Astrocyte of the hippocampus (primary cell): ENCODE measurements at places on chromosomes 5 and 9.

DNA sequence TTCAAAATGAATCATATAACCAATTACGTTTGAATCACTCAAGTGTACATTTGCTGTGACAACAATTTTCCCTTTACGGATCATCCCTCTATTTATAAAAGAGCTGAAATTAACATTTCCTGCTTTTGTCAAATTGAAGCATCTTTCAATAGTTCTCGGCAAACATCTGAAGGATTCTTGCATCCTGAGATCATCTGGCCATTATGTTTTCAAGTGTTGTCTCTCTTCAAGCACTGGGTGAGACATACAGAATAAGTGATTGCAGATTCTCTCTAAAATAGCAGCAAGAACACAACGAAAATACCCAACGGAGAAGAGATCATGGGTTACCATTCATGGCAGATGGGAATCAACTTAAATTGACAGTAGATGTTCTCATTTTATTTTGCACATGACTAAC lies 283.4 kb upstream of the GRAMD2B start:
- peak; percentile 41 for DNase-seq

DNA sequence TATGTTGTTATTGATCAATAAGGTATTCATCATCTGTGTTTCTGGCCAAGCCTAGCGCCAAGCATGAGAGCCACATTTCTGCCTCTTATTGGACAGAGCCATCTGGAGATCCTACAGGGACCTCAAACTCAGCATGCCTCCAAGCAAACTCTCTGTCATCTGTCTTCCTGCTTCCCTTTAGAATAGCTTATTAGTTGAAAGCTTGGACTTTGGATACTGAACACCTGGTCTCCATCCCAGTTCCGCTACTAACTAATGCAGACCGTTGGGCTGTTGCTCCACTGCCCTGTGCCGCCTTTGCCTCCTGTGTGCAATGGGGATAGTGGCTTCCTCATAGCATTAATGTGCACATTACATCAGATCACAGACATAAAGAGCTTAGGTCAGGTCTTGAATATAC lies 65.5 kb downstream of the MAP1B start:
- DNase-seq: no peak

DNA sequence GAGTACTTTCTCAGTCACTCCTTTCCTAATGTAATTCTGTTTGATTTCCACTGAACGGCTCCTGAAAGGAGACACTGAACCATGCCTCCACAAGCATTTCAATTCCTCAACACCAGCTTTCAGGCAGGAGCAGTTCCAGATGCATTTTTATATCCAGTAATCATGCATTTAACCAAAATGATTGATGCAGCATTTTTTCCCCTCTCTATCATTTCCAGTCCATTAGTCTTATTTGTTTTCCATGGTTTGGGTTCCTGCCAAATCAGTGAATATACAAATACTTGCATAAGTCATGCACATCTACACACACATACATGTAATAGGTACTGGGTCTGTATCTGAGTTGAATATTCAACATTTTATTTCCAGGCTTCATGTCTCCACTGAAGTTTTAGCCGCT lies 122.7 kb downstream of the GRIA1 start:
- DNase-seq: peak; percentile 45

GRCh38 chr5:148996270-148996669 lies 66.6 kb downstream of the SH3TC2 start:
- DNase-seq: no peak

- no peak for DNase-seq
Observed at GRCh38 chr9:110443866-110444220, 106.2 kb upstream of the TXNDC8 start.

GRCh38 chr9:36935768-36936497 lies 98.1 kb downstream of the PAX5 start:
- no peak for DNase-seq

DNA sequence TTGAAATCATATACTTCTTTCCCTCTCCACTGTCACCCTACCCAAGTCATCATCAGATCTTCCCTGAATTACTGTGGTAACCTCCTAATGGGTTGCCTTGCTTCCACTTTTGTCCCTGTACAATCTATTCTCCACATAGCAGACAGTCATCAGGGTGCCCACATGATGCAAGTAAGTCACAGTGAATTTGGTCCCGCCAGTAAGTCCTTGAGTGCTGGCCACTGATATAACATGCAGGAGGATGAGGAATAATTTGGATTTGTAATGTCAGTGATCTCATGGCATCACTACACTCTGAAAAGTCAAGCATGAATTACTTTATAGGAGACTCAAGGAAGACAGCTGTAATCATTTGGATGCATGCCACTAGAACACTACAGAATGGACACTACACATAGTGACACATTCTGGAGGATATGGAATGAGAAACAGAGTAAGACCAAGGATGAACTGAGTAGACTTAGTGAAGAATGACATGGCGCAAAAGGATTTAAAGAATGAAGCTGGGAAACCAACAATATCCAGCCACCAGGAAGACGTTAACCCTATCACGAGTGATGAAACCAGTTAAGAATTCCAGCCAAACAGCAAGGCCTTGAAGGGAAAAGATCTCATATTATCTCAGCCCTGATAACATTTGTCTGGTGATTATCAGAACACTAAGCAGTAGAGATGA lies 28.6 kb downstream of the MARCHF3 start:
- DNase-seq: peak; percentile 75

DNA sequence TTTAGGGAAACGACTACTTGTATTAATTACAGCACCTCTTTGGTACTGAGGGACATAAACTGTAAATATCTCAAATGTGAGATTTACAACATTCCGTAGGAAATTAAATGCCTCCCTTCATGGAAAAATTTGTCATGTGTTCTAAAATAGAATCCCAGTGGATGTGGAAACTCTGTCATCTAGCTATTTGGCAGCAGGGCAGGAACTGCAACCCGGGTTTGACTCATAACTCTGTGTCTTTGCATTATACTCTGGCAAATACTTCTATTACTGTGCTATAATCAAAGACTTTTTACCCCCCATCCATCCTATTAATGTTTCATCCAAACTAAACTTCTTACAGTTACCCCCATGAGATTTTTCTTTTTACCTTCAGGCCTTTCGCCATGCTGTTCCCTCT lies 6.6 kb downstream of the PLPPR1 start:
- DNase-seq: no peak

GRCh38 chr9:5382479-5382878 lies 42.8 kb upstream of the RLN1 start:
- DNase-seq: no peak

- no peak for DNase-seq
Observed at GRCh38 chr5:144332265-144332664, 161.6 kb downstream of the KCTD16 start.

DNA sequence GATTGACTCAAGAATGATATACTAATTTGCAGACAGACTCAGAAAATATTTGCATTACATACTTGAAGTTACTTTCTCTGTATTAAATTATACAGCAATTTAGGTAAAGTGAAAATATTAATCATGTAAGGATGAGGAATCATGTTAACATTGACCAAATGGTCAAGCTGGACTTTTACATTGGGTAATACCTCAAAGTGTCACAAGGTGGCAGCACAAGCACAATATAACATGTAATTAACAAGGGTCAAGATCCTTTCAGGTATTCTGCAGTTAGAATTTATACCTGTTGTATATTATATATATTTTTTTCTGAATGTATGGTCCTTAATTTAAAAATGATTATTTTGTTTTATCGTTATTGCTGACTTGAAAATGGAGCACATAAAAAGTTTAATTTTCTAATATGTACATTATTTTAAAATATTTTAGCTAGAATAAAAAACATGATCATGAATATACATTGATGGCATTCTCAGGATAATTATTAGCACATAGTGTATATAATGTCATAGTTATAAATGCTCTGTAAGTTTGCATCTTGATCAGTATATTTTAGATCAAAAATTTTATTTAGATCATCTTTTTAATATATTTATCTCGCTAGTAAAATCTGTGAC lies 8.6 kb downstream of the HAPLN1 start:
- peak; percentile 67 for DNase-seq

GRCh38 chr5:173316339-173317020 lies 11.7 kb downstream of the STC2 start:
- no peak for DNase-seq

- DNase-seq: peak; percentile 64
Observed at GRCh38 chr5:139733698-139734538, 61.7 kb upstream of the PSD2 start.

DNA sequence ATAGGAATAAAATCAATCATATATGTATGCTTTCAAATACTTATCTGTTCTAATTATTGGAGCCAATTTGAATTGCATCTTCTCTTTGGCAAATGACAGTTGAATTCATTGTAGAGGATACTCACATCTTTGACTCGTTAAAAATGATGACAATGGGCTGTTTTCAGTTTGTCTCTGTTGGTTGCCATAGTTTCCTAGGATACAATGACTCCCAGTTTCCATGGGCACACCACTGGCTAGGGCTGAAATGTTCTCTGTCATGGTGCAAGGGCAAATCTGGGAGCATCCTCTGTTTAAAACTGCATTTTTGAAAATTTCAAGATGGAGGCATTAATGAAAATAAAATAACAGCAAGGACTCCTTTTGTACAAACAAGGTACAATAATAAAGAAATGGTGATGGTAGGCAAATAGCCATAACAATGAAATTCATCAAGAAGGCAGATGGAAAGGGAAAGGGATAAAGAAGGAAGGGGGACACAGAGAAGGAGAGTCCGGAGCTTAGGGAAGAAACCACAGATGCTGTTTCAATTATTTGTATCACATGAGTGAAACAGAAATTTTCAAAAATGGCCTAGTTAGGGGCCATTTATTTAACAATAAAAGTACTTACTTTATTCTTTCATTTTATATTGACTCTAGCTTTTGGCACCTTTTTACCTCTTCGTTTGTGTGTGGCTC lies 378.8 kb upstream of the SEMA6A start:
- no peak for DNase-seq

DNA sequence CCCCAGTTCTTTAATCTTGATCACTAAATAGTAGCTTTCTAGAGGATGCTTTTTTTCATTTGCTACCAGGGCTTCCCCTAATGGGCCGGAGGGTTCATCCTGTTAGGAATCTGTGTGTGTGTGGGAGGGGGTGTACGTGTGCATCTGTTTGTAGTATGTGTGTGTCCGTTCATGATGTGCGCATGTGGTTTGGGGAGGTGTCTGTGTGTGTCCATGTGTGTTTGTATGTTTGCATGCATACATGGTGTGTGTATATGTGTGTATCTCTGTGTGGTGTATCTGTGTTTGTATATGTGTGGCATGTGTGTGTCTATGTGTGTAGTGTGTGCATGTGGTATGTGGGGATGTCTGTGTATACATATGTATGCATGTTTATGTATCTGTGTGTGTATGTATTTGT lies 106.2 kb downstream of the SYK start:
- no peak for DNase-seq

DNA sequence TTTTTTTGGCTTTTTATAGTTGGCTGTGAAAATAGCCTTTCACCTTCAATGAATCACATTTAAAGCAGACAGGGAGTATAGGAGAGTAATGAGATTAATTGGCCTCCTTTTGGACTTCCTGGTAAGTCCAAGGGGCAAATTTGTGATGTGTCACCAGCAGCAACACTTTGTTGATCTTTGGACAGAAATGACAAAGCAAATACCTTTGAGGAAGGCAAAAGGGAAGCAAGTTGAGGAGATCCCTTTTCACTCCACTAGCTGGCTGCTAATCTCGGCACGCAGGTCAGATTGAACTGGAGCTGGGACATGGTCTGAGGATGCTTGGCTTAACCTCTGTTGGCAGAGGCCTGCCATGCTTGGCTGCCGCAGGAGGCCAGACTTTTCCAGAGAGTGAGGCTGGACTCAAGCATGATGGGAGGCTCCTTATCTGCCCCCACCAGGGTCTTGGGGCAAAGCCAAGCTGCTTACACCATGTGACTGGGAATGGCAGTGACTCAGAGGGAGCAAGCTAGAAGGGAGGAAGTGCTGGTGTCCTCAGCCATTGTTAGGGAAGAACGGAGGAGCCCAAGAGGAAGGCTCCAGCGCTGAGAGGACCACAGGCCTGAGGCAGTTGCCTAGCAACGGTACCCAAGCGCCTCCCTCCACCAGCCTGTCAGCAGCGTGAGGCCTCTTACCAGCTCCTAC lies 174.5 kb upstream of the MAP1B start:
- DNase-seq: peak; percentile 94

DNA sequence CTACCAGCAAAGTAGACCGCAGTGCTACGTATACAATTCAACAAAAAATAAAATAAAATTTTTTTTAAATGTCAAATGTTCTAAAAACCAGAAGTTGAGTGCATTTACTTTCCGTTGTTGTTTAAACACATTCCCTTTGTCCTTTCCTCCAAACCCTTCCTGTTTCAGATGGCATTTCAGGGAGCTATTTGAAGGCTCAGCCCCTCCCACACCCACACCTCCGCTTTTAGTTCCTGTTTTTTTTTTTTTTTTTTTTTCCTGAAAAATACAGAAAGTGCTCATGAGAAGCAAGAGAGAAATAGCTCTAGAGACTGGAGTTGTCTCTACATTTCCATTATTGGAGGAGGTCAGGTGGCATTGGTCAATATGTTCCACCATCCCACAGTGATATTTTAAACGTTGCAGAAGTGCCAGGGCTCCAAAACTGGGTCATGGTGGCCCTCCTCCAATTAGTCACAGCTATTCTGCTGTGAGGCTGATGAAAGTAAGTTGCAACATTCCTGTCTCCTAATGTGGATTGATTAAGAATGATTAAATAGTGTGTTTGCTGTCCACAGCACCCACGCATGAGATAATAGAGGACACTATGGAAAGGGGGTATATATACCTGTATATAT lies 106.9 kb downstream of the GABRG2 start:
- no peak for DNase-seq

- DNase-seq: no peak
Observed at GRCh38 chr9:34958411-34958982, 412 bp downstream of the PHF24 start.

- DNase-seq: no peak
Observed at GRCh38 chr9:137579259-137579604, 507 bp upstream of the DPH7 start.

GRCh38 chr5:92581249-92581648 lies 999.8 kb downstream of the NR2F1-AS1 start:
- DNase-seq: no peak

- no peak for DNase-seq
Observed at GRCh38 chr5:3120028-3120427, 368.6 kb upstream of the IRX2 start.
